ENCODE measurements at places on chromosomes 16 and 17.

DNA sequence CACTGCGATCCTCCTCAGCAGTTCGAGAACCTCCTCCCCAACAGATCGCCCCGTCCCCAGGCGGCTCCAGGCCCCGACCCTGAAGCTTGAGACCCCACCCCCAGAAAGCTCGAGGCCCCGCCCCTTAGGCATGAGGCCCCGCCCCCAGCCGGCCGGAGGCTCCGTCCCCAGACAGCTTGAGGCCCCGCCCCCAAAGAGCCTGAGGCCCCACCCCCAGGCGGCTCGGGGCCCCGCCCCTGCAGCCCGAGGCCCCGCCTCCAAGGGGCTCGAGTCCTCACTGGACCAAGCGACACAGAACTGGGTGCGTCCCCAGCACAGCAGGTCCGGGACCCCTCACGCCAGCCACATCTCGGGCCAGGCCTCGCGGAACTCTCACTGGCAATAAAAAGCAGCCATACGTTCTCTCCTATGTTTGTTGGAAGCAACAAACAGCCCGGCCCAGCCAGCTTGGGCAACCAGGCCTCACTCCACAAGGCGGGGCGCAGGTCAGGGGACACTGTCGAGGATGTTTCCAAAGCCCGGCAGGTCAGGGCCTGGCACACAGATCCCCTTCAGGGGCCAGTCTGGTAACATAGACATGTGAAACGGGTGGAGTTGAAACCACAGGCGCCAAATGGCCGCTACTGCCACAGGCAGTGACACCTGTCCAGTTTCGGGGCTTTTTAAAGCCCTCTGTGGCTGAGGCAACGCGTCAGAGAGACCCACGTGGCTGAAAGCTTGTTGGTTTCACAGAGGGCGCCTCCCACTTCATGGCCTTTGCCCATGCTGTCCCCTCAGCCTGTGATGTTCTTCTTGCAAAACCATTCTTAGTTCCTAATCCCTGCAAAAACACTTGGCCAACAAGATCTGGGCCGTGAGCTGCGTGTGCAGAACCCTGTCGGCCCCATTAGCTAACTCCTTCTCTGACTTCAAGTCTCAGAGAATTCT, 224.2 kb downstream of the PARN start:
- no peak overlapping the region for H3K4me3 ChIP-seq
- no peaks in the 10 kb centered on the region for H3K27me3 ChIP-seq
- no peaks in the 10 kb centered on the region for H3K4me1 ChIP-seq
- H3K27ac ChIP-seq, result no peak overlapping the region

DNA sequence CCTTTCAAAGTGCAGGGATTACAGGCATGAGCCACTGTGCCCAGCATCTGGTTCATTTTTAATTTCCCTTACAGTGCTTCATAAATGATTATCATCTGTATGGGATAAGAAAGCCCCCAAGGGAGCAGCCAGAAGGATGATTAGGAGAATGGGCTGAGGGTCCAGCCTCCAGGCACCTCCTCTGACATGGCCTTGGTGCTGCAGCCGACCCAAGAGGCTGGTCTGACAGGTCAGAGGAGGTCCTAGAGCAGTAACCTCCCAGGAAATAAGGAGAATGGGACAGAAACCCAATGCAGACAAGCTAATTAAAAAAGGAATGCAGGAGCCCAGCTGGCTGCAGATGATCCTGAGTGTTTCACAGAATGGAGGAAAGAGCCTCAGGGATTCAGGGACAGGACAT, 29.0 kb downstream of the MRC2 start:
- no peak overlapping the region for H3K27ac ChIP-seq
- H3K4me3 ChIP-seq, result no peak overlapping the region
- H3K4me1 ChIP-seq, result peaks cover 8% of the 10 kb centered on the region
- DNase-seq, result no peak
- peaks cover 9% of the 10 kb centered on the region for H3K36me3 ChIP-seq
- no peaks in the 10 kb centered on the region for H3K27me3 ChIP-seq

- no peak overlapping the region for H3K27ac ChIP-seq
- H3K27me3 ChIP-seq, result no peaks in the 10 kb centered on the region
- H3K36me3 ChIP-seq, result no peaks in the 10 kb centered on the region
- H3K4me3 ChIP-seq, result no peak overlapping the region
- DNase-seq, result no peak
Observed at GRCh38 chr16:63714876-63715275, 1407.0 kb downstream of the CDH11 start.

DNA sequence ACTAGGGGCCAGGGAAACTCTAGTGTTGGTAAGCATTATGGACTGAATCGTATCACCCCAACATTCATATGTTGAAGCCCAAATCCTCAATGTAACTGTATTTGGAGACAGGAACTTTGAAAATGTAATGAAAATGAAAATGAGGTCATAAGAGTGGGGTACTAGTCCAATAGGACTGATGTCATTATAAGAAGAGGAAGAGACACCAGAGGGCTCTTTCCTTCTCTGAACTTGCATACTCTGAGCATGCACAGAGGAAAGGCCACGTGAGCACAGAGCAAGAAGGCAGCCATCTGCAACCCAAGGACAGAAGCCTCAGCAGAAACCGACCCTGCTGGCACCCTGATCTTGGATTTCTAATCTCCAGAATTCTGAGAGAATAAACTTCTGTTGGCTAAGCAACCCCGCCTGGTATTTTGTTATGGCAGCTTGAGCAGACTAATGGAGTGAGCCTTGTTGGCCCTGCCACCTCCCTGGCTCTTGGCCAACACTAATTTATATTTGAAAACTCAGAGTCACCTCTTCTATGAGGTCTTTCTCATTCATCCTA, 273.4 kb downstream of the NTN1 start:
- no peaks in the 10 kb centered on the region for H3K27me3 ChIP-seq
- H3K4me1 ChIP-seq, result peaks cover 3% of the 10 kb centered on the region
- H3K36me3 ChIP-seq, result no peaks in the 10 kb centered on the region
- no peak overlapping the region for H3K27ac ChIP-seq
- no peak for DNase-seq

GRCh38 chr17:61806081-61806828, 57.1 kb downstream of the BRIP1 start:
- H3K36me3 ChIP-seq, result peaks cover 4% of the 10 kb centered on the region
- H3K4me1 ChIP-seq, result no peaks in the 10 kb centered on the region
- no peak overlapping the region for H3K4me3 ChIP-seq

GRCh38 chr17:45149037-45149668, 878 bp downstream of the HEXIM1 start:
- no peaks in the 10 kb centered on the region for H3K27me3 ChIP-seq
- peaks cover 9% of the 10 kb centered on the region for H3K36me3 ChIP-seq
- DNase-seq, result peak; percentile 95
- H3K4me3 ChIP-seq, result peak overlapping the region; percentile 80
- peaks cover 36% of the 10 kb centered on the region for H3K4me1 ChIP-seq

DNA sequence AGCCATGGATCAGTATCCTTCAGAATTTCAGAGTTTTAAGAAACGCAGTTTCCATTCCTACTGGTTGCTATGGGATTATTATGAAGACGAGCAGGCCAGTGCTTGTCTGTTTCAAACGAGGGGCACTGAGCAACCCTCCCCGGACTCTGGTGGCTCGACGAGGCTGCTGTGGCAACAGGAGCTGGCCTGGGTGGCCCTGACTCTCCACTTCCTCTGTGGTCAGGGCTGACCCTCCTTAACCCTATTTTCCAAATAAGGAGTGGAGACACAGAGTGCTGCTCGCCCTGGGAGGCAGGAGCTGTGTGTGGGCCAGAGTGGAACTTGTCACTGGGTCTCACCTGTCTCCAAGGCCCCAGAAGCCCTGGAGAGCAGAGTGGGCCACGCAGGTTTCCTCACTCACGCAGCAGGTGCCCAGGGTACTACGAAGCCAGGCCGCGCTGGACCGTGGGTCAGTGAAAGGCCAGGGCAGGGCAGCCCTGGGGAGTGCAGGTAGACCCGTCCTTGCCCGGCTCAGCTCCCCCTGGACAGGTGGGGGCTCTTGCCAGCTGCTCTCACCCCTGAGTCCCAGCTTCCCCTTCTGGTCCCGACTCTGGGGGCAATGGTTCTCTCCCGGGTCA, 3.3 kb downstream of the GALNS start:
- no peak for DNase-seq
- no peak overlapping the region for H3K4me3 ChIP-seq
- H3K36me3 ChIP-seq, result peaks cover under 1% of the 10 kb centered on the region
- peaks cover 15% of the 10 kb centered on the region for H3K4me1 ChIP-seq
- no peaks in the 10 kb centered on the region for H3K27me3 ChIP-seq
- no peak overlapping the region for H3K27ac ChIP-seq

- no peaks in the 10 kb centered on the region for H3K4me1 ChIP-seq
- H3K27ac ChIP-seq, result no peak overlapping the region
- no peak for DNase-seq
- no peaks in the 10 kb centered on the region for H3K36me3 ChIP-seq
- H3K4me3 ChIP-seq, result no peak overlapping the region
Observed at GRCh38 chr16:54360681-54361080, 74.1 kb upstream of the IRX3 start.

DNA sequence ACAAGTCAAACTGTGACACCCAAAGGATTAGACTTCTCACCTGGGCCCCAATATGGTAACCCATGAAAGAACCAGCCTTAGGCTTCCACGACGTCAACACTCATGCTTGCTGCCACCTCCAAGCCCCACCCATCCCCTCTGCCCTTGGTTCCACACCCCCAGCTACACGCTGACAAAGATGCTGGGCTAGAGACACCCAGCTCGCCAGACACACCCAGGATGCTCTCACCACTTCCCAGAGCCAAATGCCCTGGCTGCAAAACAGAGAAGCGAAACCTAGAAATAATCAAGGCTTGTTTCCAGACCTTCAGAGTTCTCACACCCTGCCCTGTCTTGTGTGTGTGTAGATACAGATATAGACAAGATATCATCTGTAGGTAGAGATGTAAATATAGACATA, 26.0 kb upstream of the ADCY9 start:
- H3K27me3 ChIP-seq, result no peaks in the 10 kb centered on the region
- no peak overlapping the region for H3K4me3 ChIP-seq
- H3K27ac ChIP-seq, result no peak overlapping the region
- no peak for DNase-seq

DNA sequence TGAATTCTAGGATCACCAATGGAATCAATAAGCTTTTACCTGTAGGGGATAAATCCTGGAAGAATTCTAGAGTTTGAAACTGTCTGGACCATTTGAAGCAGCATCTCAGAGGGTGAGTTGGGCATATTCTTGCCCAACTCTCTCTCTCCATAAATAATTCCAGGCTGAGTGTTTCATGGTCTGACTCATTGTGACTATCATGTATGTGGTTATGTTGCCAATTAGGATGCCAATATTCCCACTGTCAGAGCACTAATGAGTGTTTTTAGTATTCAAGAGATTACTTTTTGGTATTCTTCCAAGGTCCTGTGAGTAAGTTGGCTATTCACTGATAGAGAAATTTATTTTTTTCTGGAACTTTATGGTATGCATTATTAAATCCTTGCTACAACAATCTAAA, 456.9 kb downstream of the TOX3 start:
- no peak overlapping the region for H3K4me3 ChIP-seq
- H3K27me3 ChIP-seq, result no peaks in the 10 kb centered on the region
- H3K4me1 ChIP-seq, result no peaks in the 10 kb centered on the region
- no peak for DNase-seq

- no peaks in the 10 kb centered on the region for H3K36me3 ChIP-seq
- H3K27ac ChIP-seq, result peak overlapping the region; percentile 76
- H3K27me3 ChIP-seq, result no peaks in the 10 kb centered on the region
- peak; percentile 93 for DNase-seq
- no peak overlapping the region for H3K4me3 ChIP-seq
- peaks cover 22% of the 10 kb centered on the region for H3K4me1 ChIP-seq
Observed at GRCh38 chr16:3999479-4000325, 116.5 kb downstream of the ADCY9 start.

DNA sequence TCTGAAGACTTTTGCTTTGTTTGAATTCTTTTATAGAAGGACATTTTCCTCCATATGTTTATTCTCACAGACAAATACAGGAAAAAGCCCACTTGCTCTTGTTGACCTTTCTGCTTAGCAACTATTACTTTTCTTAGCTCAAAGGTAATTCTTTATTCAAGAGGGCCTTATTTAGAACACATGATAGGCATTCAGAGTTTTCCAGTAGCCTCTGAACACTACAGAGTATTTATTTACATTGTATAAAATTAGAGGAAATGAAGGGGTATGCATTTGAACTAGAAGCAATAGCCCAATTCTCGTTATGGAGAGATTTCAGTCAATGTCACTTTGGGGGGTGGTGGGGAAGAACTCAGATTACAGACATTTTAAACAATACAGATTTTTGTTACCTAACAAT, 581.7 kb downstream of the KCNJ2 start:
- no peaks in the 10 kb centered on the region for H3K36me3 ChIP-seq
- no peak overlapping the region for H3K4me3 ChIP-seq
- H3K27ac ChIP-seq, result no peak overlapping the region
- peak; percentile 32 for DNase-seq
- H3K27me3 ChIP-seq, result no peaks in the 10 kb centered on the region

GRCh38 chr16:68298907-68299561, 11.7 kb downstream of the SLC7A6OS start:
- peaks cover 25% of the 10 kb centered on the region for H3K36me3 ChIP-seq
- DNase-seq, result no peak
- no peak overlapping the region for H3K4me3 ChIP-seq
- H3K4me1 ChIP-seq, result no peaks in the 10 kb centered on the region

- no peak overlapping the region for H3K27ac ChIP-seq
- peaks cover 4% of the 10 kb centered on the region for H3K4me1 ChIP-seq
- peaks cover 22% of the 10 kb centered on the region for H3K27me3 ChIP-seq
- H3K4me3 ChIP-seq, result no peak overlapping the region
Observed at GRCh38 chr17:56596691-56597494, 3.4 kb downstream of the NOG start.

DNA sequence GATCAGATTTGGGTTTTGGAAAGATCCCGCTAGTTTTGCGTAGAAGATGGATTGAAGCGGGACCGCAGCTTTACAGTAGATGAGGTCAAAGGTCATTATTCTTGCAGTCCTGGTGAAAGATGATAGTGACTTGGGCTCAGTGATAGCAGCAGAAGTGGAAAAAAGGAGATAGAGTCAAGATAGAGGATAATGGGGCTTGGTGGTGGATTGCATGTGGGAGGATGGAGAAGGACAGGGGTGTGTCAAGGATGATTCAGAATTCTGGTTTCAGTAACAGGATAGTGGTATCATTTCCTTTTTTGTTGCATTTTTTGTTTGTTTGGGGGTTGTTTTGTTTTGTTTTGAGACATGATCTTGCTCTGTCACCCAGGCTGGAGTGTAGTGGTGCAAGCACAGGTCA, 28.7 kb downstream of the CHD9NB start:
- no peak for DNase-seq
- H3K27me3 ChIP-seq, result no peaks in the 10 kb centered on the region
- no peak overlapping the region for H3K4me3 ChIP-seq
- H3K36me3 ChIP-seq, result no peaks in the 10 kb centered on the region

All from lung (tissue), 17 donors.